NCI-H345 (cell line): ENCODE measurements at places on chromosomes 7 and 10.

DNA sequence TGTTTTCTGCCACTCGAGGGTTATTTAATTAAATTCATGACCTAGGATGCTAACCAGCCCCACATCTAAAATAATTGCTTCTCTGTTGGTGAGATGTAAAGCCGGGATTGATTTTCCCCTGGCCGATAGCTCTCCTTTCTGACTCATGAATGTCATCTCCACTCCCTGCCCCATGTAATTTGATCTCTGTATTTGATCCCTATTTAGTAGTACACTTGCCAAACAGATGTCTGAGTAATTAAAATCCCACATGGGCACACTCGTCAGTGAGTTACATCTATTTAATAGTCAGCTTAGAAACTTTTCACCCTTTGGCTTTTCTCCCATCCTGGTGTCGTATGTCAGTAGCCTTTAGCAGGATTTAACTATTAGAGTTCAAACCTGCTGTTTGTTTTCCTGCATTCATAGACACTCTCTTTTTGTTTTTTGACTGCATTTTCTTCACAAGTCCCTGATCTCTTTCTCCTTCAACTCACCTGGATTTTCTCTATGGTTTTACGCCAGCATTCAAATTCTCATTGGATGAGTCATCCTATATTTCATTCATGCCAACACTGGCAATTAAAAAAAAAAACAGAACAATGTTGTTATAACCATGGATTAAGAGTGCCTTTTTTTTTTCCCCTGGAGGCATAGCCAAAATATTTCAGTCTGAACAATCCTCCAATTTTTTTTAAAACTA lies 82.7 kb downstream of the SPAG6 start:
- peak; percentile 75 for DNase-seq

GRCh38 chr10:9362721-9363120 lies 1308.2 kb downstream of the GATA3 start:
- DNase-seq = no peak

GRCh38 chr10:4506095-4506494 lies 319.9 kb upstream of the AKR1E2 start:
- no peak for DNase-seq

GRCh38 chr7:117492649-117493048 lies 12.8 kb downstream of the CFTR start:
- DNase-seq = no peak

GRCh38 chr10:71757399-71757922 lies 15.9 kb downstream of the VSIR start:
- no peak for DNase-seq

DNA sequence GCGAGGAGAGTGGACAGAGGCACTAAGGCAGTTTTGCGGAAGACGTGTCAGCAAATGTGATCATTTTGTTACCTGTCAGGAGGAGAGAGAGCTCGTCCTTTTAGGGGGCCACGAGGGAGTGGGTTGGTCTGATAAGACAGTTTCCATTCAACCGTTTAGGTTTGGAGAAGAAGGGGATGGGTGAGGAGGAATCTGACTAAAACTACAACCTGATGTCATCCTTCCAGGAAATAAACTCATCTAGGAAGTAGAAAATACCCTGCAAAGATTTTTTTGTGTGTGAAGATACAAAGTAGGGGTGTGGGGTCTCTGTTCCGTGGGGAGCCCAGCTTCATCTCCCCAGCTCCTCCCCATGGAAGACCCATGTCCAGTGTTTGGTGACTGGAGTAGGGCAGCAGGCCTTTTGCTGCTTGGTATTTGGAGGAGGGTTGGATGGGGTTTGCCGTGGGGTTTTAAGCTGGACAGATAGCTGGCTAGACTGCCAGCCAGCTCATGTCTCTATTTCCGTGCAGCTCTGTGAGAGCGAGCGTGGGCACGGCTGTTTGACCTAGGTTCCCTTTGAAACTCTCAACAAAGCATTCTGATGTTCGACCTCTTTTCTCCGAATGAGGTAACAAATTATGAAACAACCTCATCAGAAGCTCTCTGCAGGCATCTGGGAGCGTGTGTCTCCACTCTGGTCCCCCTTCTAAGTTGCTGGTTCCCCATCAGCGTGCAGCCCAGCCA lies 136.0 kb upstream of the TCF7L2 start:
- DNase-seq = no peak

DNA sequence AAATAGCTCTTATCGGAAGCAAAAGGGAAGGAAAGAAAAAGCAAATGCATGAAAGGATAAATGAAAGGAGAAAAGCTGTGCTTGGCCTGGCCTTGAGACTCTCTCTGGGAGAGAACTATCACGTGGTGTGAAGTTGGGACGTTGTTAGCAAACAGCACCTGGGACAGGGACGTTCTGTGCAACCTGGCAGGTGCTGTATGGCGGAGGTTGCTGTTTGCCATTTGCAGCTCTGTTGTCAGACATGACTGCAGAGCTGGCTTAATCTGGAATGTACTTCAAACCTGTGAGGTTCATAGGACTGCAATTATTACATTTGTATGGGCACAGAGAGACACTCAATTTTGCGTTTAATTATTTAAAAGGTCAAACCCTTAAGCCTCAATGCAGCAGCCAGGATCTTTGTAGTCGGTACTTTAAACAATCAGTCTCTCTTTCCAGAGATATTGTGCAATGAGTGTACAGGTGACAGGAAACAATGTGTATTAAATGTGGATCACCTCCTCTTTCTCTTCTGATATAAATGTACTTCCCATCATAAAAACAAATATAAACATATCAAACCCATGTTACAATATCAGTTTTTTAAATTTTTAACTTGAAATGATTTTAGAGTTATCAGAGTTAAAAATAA lies 800.5 kb upstream of the KCND2 start:
- DNase-seq = peak; percentile 87

- no peak for DNase-seq
Observed at GRCh38 chr7:42314696-42315095, 77.7 kb upstream of the GLI3 start.

DNA sequence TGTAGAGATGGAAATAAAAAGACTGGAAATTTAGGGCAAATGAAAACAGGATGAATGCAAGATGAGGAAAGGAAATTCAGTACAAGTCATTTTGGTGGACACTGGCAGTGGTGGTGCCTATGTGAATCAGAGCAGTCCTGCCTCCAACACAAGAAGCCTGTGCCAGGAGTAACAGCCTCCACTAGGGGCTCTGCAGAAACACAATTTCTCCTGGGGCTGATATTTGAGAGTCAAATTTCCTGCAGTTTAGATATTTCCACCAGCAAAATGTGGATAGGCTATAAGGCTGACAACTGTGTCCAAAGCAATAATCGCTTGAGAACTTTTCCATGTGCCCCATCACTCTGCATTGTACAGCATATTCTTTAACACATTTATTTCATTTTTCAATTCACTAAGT lies 4.7 kb upstream of the PLXDC2 start:
- DNase-seq = no peak

GRCh38 chr10:36181426-36182178 lies 539.5 kb upstream of the FZD8 start:
- DNase-seq = no peak

DNA sequence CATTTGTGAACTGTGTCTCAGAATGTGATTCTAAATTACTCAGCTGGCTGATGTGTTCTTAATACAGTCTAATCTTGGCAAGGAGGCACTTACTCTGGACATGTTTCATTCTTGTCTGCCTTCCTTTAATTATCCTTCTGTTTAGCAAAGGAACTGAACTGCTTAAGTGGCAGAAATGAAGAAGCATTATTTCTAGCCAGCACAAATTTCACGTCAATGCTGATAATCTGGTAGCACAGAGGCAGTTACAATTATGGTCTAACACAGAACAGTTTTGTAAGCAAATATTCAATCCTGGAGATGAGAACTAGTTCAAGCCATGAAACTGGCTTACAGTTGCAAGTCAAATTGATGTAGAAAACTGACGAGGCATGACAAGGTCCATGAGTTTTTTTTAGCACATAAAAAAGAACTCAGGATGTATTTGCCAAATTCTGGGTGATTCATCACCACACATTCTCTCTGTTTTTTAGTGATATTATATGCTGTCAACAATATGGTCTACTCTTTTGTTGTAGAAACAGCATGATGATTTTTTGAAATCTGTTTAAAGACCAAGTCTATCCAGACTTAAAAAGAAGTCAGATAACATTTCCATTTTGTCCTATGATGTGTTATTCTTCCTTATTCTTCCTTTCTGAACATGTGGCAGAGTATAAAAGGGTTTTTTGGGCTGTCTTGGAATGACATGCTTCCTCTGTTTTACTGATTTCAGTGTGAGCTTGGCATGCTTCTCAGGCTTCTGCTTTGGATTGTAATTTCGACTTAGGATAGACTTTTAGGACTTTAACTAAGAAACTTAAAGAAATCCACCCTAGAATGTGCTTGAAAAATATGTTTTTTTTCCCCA lies 154.8 kb downstream of the DNAJB9 start:
- DNase-seq = no peak

- DNase-seq = no peak
Observed at GRCh38 chr10:80693565-80693964, 155.9 kb downstream of the SH2D4B start.

DNA sequence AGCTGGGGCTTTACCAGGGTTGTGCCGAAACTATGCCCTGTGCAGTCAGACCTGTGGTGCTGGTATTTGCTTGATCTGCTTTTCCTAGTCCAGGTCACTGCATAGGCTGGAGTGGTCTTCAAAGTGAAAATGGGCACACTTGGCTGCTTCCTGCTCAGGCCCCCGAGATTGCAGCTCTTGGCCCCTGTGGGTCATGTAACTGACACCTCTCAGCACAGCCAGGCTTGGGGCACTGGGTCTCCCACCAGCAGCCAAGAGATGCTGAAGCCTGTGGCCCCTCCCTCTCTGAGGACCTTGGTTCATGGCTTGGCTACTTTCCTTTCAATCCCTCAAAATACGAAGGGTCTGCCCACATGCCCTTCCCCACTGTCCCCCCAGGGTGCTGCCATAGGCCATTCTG lies 33.7 kb downstream of the PDIA4 start:
- no peak for DNase-seq

- no peak for DNase-seq
Observed at GRCh38 chr7:20062932-20063331, 154.3 kb downstream of the MACC1 start.

GRCh38 chr10:121797490-121797889 lies 130.3 kb downstream of the ATE1 start:
- DNase-seq = no peak

DNA sequence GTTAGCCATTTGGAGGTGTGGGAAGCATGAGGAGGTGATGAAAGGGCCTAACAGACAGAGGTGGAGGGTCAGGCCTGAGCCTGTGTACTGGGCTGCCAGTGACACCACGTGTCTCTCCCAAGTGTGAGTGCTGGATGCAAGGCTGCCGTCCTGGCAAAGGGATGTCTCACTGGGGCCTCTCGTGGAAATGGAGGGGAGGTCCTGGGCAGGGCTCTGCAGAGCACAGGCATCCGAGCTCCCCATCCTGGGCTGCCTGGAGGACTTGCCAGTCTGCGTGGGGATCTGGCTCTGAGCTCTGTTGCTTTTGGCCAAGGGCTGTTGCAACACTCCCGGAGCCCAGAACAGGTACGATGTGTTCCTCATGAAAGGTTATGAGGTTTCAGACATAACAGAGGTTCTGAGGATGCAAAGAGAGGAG lies 77.3 kb downstream of the GRK5 start:
- DNase-seq = no peak

DNA sequence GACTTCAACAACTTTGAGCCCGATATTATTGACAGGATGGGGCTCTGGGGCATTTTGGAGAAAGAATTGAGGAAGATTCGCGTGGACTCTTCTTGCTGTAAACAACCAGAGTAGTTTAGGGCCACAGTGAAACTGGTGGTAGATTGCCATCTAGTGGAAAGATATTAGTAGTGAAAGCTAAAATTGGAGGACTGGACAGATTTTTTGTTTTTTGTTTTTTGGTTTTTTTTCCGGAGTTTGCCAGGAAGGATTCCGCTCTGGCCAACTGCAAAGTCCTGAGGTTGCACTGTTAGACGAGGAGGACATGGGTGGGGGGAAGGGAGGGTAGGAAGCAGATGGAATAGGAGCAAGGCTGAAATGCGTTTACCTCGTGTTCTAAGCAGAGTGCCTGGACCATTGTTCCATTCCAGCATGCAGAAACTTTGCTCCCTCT lies 11.7 kb downstream of the NOBOX start:
- DNase-seq = peak; percentile 56

GRCh38 chr7:38851321-38851720 lies 57.7 kb downstream of the VPS41 start:
- no peak for DNase-seq

DNA sequence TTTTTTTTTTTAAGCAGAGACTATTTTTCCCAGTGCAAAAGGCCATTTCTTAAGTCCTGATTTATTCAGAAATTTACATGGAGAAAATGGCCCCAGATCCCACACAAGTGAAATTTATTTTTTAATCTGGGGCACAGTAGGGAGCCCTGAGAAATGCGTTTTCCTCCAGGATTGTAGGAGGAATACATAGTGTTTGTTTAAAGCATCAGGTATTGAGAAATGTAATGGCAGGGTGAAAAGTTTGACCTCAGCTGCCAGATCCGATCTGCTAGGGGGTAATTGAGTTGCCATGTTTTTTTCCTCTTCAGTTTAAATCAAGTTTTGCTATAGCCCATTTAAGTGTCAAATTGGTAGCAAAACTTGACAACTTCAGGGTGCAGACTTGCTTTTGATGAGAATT lies 110.0 kb downstream of the LRMDA start:
- no peak for DNase-seq

GRCh38 chr7:33463131-33463530 lies 333.8 kb downstream of the BBS9 start:
- DNase-seq = no peak

- DNase-seq = no peak
Observed at GRCh38 chr10:124007773-124008145, 85.6 kb downstream of the CHST15 start.

GRCh38 chr7:28998105-28998504 lies 40.0 kb upstream of the TRIL start:
- peak; percentile 28 for DNase-seq

- DNase-seq = no peak
Observed at GRCh38 chr7:138852469-138852868, 54.5 kb upstream of the ATP6V0A4 start.
